ENCODE measurements at places on chromosomes 7 and 10.

- no peak for DNase-seq
Observed at GRCh38 chr10:49775014-49775413, 12.9 kb upstream of the OGDHL start.

- DNase-seq = no peak
Observed at GRCh38 chr7:158449942-158450341, 137.7 kb downstream of the PTPRN2 start.

DNA sequence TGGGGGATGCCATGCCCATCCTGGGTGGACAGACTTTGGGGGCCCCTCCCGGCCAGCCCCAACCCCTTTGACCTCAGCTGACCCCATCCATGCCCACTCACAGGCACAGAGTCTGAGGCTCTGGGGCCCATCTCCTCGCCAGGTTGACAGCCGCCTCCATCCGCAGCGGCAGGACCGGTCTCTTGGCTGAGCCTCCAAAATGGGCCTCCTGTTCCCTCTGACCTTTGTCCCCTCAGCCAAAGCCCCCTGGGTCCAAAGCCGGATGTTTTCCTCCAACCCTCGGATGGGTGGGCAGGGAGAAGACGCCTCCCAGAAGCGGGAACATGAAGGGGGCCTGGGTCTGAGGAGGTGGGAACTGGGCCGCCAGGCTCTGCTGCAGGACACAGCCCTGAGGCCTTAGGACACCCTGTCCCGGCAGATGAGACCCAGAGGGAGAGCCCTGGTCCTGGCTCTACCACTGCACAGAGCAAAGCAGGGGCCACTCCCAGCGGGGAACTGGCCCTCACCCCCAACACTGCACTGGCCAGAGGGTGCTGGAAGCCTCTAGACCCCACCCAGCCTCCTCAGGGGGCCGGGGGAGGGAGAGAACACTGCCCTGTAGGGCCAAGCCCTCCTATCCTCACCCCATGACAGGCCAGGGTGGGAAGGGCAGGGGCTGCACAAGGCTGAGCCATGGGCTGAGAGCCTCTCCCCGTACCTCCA is 12.6 kb downstream of the PDGFA start:
- no peak for DNase-seq

- DNase-seq = no peak
Observed at GRCh38 chr10:58087896-58088295, 179.8 kb downstream of the IPMK start.

DNA sequence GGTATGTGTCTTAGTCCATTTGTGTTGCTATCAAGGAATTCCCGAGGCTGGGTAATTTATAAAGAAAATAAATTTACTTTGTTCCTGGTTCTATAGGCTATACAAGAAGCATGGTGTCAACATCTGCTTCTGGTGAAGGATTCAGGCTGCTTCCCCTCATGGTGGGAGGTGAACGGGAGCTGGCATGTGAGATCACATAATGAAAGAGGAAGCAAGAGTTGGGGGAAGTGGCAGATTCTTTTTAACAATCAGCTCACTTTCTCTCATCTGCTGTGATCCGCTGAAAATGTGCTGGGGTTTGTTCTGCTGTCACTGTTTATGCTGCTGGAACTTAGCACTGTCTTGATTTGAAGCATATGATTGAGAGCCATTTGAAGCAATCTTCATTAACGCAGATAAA is 730.0 kb upstream of the SORCS1 start:
- DNase-seq = no peak
